Activated CD4-positive, alpha-beta T cell treated with anti-CD3 and anti-CD28 coated beads, Interleukin-2, Interleukin-6, amounts not matched to agents 100 ng/mL and 50 ng/mL, durations not matched to agents 16 hours and 8 hours (primary cell): ENCODE measurements at places on chromosomes 1 and 21.

DNA sequence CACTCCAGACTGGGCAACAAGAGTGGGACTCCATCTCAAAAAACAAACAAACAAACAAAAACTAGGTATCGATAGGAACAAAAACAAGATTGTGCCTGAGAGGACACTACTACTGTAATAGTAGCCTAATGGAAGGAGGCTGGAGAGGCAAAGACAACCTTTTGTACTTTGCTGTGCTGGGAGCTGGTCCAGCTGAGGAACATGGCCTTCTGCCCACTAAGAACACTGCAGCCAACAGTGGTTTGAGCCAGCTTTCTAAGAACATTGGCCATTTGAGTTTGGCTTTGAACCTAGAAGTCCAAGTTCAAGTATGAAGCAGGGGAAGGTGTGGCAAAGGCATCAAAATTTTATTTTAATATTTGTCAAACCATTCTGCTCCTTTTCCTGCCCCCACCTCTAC, 22.7 kb upstream of the RGS8 start:
- DNase-seq: no peak

- DNase-seq: no peak
Observed at GRCh38 chr1:197771386-197771785, 3.9 kb downstream of the DENND1B start.

GRCh38 chr1:8031176-8031785, 5.2 kb upstream of the ERRFI1 start:
- DNase-seq: peak; percentile 21

- DNase-seq: no peak
Observed at GRCh38 chr21:27535188-27535587, 568.3 kb upstream of the ADAMTS5 start.

- no peak for DNase-seq
Observed at GRCh38 chr1:43957407-43958040, 10.8 kb downstream of the IPO13 start.

GRCh38 chr1:90220941-90221693, 226.2 kb downstream of the ZNF326 start:
- DNase-seq: no peak
